Fibroblast of lung (primary cell): ENCODE measurements at places on chromosomes 4 and X. TPM values are rescaled to one million over a fixed set of nuclear protein-coding genes. Genes with fewer than 3 reads are reported as not detected.

The MMRN1 gene
- total RNA-seq, result under 0.01 TPM in 2 replicates

The MAGEA9B gene
- not detected in 2 replicates for total RNA-seq

The GAGE12E gene
- not detected in 2 replicates for total RNA-seq

The AIFM1 gene
- total RNA-seq, result 18.2 and 23.1 TPM in 2 replicates

The AKAP4 gene
- not detected in 2 replicates for total RNA-seq

The SMIM31 gene
- not detected in 2 replicates for total RNA-seq

The CACNA1F gene
- total RNA-seq, result 0.17 and 0.26 TPM in 2 replicates

The STK32B gene
- total RNA-seq, result under 0.01 and 0.50 TPM in 2 replicates

The DDIT4L gene
- 3.3 and 6.4 TPM in 2 replicates for total RNA-seq

The PRKG2 gene
- 17.5 and 26.5 TPM in 2 replicates for total RNA-seq

The BEX5 gene
- total RNA-seq, result not detected in 2 replicates

The USP53 gene
- 90.7 and 102 TPM in 2 replicates for total RNA-seq

The PGAM4 gene
- not detected in 2 replicates for total RNA-seq

The GC gene
- total RNA-seq, result not detected in 2 replicates

The TMPRSS11D gene
- not detected in 2 replicates for total RNA-seq

The AMOT gene
- 4.4 and 6.8 TPM in 2 replicates for total RNA-seq

The GNL3L gene
- 17.3 and 18.7 TPM in 2 replicates for total RNA-seq

The PDLIM5 gene
- total RNA-seq, result 24.9 and 28.4 TPM in 2 replicates

The CCDC120 gene
- total RNA-seq, result 0.51 and 0.66 TPM in 2 replicates

The GAB1 gene
- 8.5 and 10.6 TPM in 2 replicates for total RNA-seq

The GSX2 gene
- total RNA-seq, result 0.33 TPM in 1 of 2 replicates, not detected in the other

The NLGN4X gene
- under 0.01 TPM in 1 of 2 replicates, not detected in the other for total RNA-seq

The APEX2 gene
- 4.6 and 4.8 TPM in 2 replicates for total RNA-seq

The HTR2C gene
- not detected in 2 replicates for total RNA-seq

The CT47B1 gene
- not detected in 2 replicates for total RNA-seq

The DSPP gene
- not detected in 2 replicates for total RNA-seq

The SPIN4 gene
- total RNA-seq, result 1.3 and 1.8 TPM in 2 replicates

The IBSP gene
- not detected in 2 replicates for total RNA-seq

The GPR78 gene
- total RNA-seq, result 0.33 and 1.0 TPM in 2 replicates
